ENCODE measurements at places on chromosomes 7 and 10.

DNA sequence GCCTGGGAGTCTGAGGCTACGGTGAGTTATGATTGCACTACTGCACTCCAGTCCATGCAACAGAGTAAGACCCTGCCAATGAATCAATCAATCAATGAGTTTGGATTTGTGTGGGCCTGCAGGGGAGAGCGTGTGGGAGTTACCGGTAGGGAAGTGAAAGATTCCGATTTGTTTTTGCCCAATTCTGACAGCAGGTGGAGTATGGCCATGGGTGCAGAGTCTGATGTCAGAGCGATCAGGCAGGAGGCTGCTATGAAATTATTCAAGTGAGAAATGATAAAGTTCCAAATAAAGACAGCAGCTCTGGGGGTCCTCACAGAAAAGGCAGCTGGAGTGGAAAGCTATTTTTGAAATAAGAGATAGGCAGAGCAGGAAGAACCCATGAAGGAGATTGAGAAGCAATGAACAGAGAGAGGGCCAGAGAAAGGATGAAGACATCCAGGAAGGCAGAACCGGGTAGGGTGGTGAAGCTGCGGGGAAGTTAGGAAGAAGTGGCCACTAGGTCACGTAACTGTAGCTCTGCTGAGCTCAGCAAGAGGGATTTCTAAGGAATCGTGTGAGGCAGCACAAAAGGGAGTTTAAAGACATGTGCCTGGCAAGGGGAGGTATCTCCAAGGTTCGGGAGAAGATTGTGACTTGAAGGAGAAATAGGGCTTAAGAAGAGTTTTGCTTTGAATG lies 93.7 kb upstream of the NMT2 start:
- peak; percentile 20 for DNase-seq

- DNase-seq: no peak
Observed at GRCh38 chr7:91128683-91129348, 135.4 kb upstream of the FZD1 start.

- no peak for DNase-seq
Observed at GRCh38 chr7:69363136-69363535, 235.1 kb upstream of the AUTS2 start.

DNA sequence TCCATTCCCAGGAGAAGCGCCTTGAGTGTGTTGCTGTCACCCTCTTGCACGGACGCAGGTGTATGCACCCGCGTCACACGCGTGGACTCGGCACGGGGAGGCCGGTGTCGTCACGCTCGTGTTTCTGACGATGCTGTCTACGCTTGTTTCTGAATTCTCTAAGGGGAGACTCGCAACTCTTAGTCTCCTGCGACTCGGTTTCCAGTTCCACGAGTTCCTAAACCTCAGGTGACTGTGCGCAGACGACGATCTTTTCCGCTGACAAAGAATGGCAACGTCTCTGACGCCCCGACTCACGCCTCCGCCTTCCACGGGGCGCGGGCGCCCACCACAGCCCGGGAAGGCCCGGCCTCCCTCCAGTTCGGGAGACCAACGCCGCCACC lies 579 bp downstream of the IDI1 start:
- DNase-seq: no peak

DNA sequence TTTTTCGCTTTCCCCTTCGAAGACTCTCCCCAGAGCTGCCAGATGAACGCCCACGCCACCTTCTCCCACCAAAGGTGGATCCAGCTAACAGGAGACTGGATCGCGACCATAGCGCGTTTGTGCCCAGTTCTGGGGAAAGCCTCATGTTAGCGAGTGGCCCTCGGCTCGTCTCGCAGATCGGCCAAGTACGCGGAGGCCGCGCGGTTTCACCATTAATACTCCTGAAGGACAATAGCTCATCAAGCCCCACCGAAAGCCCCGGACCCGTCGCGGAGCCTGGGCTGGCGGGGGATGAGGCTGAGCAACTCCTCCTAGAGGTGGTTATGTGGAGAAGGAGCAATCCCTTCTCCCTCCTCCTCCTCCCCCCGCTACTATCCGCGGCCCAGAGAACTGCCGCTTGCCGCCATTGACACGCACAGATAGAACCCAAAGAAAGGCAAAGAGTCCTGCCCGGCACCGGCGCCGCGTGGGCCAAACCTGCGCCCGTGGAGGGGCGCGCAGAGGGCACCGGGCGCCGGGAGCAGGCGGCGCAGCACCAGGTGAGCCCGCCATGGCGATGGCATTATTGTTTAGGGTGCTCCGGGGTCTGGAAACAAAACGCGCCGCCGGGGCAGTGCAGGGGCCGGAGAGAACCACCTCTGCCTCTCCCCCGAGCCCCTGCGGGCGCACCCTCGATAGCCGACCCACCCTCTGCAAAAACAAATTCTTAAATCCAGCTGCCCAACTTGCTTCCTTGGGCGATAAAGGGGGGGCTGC lies at the start of gene MACROH2A2:
Gene MACROH2A2 (plus strand): TSS at position 385 of the 756 bp plus-strand sequence. CDS start 22,813 bp downstream, outside the sequence.
- DNase-seq: peak; percentile 60
